ENCODE measurements at places on chromosomes 4 and X.

DNA sequence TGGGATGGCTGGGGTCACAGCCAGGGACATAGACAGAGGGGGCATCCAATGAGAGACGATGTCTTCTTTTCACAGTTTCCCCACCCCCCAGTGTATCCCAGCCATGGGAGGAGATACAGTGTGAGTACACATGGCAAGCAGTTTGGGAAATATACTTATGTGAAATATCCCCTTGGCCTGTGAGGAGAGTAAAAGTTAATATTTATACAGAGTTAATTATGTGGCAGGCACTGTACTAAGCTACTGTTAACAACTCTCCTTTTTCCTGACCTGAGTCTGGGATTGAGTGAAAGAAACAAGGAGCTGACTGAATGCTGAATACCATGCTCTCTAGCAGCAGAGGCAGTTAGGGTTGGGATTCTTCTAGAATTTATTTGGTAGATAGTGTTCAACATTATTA lies 35.3 kb downstream of the HCCS start:
- H3K36me3 ChIP-seq = no peaks in the 10 kb centered on the region
- no peaks in the 10 kb centered on the region for H3K27me3 ChIP-seq
- no peak for DNase-seq
- no peak overlapping the region for H3K4me3 ChIP-seq
- peaks cover 2% of the 10 kb centered on the region for H3K4me1 ChIP-seq

GRCh38 chrX:20132666-20133065 lies 9.0 kb downstream of the EIF1AX start:
- no peak overlapping the region for H3K27ac ChIP-seq
- H3K36me3 ChIP-seq = no peaks in the 10 kb centered on the region
- H3K4me1 ChIP-seq = no peaks in the 10 kb centered on the region
- DNase-seq = no peak
- no peaks in the 10 kb centered on the region for H3K27me3 ChIP-seq

DNA sequence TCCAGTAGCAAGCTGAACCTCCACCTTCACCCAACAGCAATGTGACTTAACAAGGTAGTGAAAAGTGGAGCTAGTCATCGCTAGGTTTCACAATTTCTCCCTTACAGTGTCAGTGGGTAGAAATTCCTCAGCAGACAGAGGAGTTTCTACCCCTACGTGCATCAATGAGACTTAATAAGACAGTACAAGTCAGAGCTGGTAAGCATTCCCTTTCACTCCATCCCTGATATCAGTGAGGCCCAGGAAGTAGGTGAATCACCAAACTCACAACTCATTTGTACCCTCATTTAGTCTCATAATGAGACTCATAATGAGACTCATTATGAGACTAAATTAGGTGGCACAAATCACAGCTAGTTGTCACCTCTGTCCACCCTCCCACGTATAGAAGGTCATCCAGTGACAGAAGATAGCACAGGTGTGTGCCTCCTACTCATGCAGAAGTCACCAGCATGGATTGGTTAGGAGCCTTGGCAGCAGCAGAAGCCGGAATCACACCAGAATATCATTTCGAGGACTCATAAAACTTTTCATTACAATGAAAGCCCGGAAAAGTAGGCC lies 50.8 kb upstream of the NUDT10 start:
- DNase-seq = no peak
- no peak overlapping the region for H3K4me3 ChIP-seq
- H3K27me3 ChIP-seq = no peaks in the 10 kb centered on the region
- H3K36me3 ChIP-seq = no peaks in the 10 kb centered on the region

GRCh38 chrX:2848871-2849301 lies 20.2 kb downstream of the GYG2 start:
- no peak overlapping the region for H3K4me3 ChIP-seq
- H3K36me3 ChIP-seq = no peaks in the 10 kb centered on the region
- H3K27ac ChIP-seq = peak overlapping the region; percentile 51
- DNase-seq = peak; percentile 28

- no peaks in the 10 kb centered on the region for H3K27me3 ChIP-seq
- no peaks in the 10 kb centered on the region for H3K4me1 ChIP-seq
- H3K27ac ChIP-seq = no peak overlapping the region
Measured at GRCh38 chrX:82534086-82534597, 973.9 kb upstream of the POU3F4 start.

DNA sequence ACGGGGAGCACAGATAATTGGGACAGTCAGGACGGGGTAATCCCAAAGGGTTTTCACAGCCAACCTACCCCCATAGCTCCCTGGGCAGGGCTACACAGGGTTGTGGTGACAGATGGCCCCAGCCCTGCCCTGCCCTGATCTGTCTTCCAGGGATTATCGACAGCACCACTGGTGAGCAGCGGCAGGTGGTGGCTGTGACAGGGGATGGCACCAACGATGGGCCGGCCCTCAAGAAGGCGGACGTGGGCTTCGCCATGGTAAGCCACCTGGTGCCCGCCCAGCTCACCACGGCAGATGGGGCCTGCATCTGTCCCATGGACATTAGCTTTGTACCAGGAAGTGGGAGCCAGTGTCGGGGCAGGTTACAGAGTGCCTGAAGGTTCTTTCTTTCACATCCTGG lies 39.3 kb downstream of the ATP2B3 start:
- H3K36me3 ChIP-seq = no peaks in the 10 kb centered on the region
- no peaks in the 10 kb centered on the region for H3K27me3 ChIP-seq
- H3K4me3 ChIP-seq = no peak overlapping the region
- no peak overlapping the region for H3K27ac ChIP-seq
- no peak for DNase-seq

DNA sequence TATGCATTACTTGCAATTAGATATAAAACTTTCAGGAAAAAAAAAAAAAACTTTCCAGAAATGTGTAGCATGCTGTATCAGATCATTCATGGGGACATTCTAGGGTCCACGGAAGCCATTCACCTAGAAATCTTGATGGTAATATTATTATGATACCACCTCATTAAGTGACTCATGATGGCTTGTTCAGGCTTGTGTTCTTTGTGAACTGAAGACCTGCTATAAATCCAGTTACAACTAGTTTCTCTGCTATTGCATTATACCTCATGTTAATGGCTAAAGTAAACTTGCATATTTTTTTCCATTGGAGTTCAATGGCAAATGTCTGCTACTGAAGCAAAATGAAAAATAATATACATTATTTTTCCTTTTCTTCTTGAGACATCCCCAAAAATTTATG lies 35.3 kb upstream of the PTPN13 start:
- no peak overlapping the region for H3K4me3 ChIP-seq
- no peaks in the 10 kb centered on the region for H3K36me3 ChIP-seq
- H3K4me1 ChIP-seq = peaks cover 11% of the 10 kb centered on the region
- H3K27me3 ChIP-seq = no peaks in the 10 kb centered on the region
- H3K27ac ChIP-seq = no peak overlapping the region
- DNase-seq = no peak

DNA sequence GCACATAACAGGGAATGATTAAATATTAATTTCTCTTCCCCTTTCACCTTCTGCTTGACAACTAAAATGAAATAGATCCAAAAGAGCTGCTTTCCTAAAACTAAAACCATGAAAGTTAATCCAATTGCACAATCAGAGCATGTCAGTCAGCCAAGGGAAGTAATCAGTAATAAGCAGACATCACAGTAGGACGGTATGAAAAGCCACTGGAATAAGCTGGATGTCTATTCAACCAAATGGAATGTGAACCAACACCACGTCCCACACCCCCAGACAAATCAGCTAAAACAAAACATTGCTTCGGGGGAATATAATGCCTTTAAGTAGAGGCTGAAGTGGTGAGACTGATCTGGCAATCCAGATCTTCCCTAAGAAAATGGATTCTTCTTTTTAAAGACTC lies 859.4 kb upstream of the FTHL17 start:
- no peak overlapping the region for H3K27ac ChIP-seq
- H3K27me3 ChIP-seq = no peaks in the 10 kb centered on the region
- no peak for DNase-seq
- no peak overlapping the region for H3K4me3 ChIP-seq

DNA sequence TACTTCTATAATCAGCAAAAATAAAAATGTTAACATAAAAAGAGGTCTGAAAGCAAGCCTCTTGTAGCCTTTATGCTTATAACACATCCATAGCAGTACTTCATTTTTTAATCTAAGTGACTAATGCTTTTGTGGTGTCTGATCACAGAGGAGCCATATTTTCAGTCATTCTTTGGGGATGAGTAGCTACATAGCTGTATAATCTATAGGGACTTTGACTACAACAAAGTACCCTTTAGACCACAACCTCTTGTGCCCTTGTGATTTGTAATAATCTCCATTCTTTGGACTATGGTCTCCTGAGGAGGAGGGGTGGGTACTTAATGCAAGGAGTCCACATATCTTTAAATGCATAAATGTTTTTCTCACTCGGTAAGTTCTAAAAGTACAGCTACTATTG lies 9.6 kb downstream of the DRP2 start:
- no peak overlapping the region for H3K27ac ChIP-seq
- no peak for DNase-seq
- no peaks in the 10 kb centered on the region for H3K4me1 ChIP-seq
- H3K27me3 ChIP-seq = no peaks in the 10 kb centered on the region
- no peak overlapping the region for H3K4me3 ChIP-seq
- no peaks in the 10 kb centered on the region for H3K36me3 ChIP-seq

- H3K27me3 ChIP-seq = no peaks in the 10 kb centered on the region
- no peak for DNase-seq
- H3K4me1 ChIP-seq = no peaks in the 10 kb centered on the region
- H3K27ac ChIP-seq = no peak overlapping the region
- no peaks in the 10 kb centered on the region for H3K36me3 ChIP-seq
Measured at GRCh38 chr4:116361790-116362189, 723.6 kb downstream of the TRAM1L1 start.

GRCh38 chr4:173666-174314 lies 49.5 kb downstream of the ZNF718 start:
- H3K4me3 ChIP-seq = no peak overlapping the region
- no peaks in the 10 kb centered on the region for H3K4me1 ChIP-seq
- DNase-seq = no peak
- no peaks in the 10 kb centered on the region for H3K27me3 ChIP-seq

DNA sequence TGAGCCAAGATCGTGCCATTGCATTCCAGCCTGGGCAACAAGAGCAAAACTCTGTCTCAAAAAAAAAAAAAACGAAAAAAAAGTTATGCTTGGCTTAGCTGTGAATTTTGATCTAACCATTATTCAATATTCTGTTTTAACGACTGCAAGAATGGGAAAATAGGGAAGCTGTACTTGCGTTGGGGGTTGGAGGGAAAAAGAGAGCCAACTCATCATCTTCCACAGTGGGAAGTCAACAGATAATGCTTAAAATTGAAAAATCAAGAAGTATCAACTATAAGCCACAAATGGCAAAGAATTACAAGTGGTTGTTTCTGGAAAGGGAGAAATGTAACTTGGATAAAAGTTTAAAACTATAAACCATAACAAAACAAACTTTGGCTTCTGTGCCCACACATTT lies 2.9 kb downstream of the TEC start:
- no peak overlapping the region for H3K4me3 ChIP-seq
- no peaks in the 10 kb centered on the region for H3K27me3 ChIP-seq
- no peaks in the 10 kb centered on the region for H3K36me3 ChIP-seq
- H3K4me1 ChIP-seq = peaks cover 3% of the 10 kb centered on the region
- no peak for DNase-seq
- H3K27ac ChIP-seq = no peak overlapping the region

DNA sequence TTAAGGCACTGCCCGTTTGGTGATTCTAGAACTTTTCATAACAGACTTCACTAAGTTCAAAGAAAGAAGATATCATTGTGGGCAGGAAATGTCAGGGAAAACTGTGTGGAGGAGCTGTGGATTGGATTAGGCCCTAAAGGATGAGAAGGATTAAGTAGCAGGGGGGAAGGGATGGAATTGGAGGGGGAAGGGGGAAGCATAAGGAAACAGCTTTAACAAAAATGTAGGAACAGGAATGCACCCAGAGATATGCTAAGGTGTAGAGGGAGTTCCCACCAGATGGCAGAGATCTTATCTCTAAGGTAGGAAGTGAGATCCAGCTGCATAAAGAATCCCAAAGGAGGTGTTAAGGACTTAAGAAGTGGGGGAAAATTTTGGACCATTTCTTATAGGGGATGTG lies 114.5 kb downstream of the LARP7 start:
- H3K4me1 ChIP-seq = no peaks in the 10 kb centered on the region
- no peak for DNase-seq
- H3K36me3 ChIP-seq = no peaks in the 10 kb centered on the region

DNA sequence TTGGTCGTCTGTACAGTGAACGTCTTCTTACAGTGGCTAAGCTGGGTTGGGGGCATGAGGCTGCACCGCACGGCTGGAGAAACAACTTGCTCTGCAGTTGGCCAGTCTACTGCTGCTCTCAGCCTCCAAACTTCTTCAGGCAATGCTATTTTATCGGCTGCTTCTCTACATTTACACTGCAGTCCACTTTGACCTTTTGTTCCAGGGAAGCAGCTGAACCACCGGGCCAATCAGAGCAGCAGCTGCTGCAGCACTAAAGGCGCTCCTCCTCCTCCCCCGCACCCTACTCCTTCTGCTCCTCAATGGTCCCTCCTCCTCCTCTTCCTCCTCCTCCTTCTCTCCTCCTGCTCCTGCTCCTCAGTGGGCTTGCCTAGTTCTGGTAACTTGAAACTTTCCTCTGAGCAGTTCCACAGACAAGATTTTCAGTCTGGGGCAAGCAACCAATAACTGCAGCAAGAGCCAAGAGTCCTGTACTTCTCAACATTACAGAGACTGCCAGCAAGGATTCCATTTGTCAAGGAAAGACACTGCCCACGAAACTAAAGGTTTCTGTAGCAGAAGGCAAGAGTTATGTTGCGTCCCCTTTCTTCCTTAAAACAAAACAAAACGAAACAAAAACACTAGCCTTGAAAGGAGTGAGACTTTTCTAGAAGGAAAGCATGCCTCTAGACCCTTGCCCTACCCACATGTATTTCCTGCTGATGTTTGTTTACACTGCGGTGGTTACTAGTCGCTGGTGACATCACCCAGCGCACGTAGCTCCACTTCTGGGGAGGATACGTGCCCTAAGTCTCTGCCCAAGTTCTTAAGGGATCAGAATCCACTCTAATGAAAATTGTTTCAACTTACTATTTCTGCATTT lies 125.7 kb upstream of the NAP1L5 start:
- H3K27ac ChIP-seq = peak overlapping the region; percentile 91
- H3K27me3 ChIP-seq = no peaks in the 10 kb centered on the region
- H3K4me3 ChIP-seq = peak overlapping the region; percentile 66
- peaks cover 12% of the 10 kb centered on the region for H3K4me1 ChIP-seq
- H3K36me3 ChIP-seq = no peaks in the 10 kb centered on the region
- DNase-seq = peak; percentile 93

DNA sequence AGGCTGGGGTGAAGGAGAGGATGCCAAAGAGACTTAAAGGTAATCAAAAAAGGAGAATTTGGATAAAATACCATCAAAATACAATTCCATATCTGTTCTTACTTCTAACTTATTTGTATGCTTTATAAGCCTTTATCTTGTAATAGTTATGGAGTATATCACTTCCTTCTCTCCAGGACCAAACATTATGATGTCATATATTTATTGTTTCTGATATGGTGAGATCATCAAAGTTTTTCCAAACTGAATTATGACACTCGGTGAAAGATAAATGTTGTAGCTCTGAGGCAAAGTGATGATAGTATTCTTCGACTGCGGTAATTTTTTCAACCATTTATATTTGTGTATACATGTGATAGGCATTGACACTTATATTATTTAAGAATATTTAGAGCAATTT lies 619.3 kb upstream of the TECRL start:
- H3K4me1 ChIP-seq = no peaks in the 10 kb centered on the region
- H3K4me3 ChIP-seq = no peak overlapping the region
- no peak overlapping the region for H3K27ac ChIP-seq
- H3K36me3 ChIP-seq = no peaks in the 10 kb centered on the region
- no peaks in the 10 kb centered on the region for H3K27me3 ChIP-seq

Measured in hepatocyte (in vitro differentiated cells).